Osteoblast (primary cell): ENCODE measurements at places on chromosomes 12 and 14.

DNA sequence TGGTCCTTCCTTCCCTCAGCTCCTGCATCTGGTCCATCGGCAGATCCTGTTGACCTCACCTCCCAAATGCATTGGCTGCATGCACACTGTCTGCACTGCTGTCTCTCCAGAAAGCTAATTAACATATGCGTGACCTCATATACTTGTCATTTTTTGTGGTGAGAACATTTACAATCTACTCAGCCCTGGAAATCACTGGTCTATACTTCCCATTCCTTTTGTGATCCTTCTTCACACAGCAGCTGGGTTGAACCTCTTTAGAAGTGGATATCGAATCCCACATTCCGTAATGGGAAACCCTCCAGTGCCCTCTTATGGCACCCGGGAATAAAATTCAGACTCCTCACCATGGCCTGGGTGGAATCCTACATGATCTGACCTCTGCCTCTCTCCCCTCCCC lies 45.0 kb downstream of the SMOC1 start:
- DNase-seq = no peak

DNA sequence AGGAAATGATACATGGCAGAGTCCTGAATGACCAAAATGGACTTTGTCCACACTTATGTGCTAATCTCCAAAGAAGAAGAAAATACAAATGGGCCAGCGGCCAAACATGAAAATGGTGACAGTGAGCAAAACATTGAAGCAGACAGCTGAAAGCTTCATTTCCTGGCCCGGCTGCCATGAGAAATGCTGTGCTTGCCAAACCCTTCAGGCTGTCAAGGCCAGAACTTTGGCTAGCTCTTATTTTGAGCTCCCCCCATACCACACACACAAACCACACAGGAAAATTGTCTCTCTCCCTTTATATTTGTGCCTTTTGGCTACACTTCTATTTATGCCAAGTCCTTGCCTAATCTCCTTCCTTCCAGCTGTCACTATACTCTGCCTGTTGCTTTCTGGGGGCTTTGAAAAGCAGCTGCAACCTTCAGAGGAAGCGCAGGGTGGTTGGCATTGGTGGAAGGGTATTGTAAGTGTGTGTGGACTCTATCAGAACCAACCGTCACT lies 323.8 kb downstream of the RAD51B start:
- no peak for DNase-seq

- DNase-seq = no peak
These were observed 14.8 kb upstream of the RNASE10 start for GRCh38 chr14:20490563-20490962.

GRCh38 chr14:64117671-64118402 lies 176.3 kb downstream of the ESR2 start:
- peak; percentile 79 for DNase-seq

- DNase-seq = peak; percentile 63
These were observed 111.9 kb upstream of the CCDC175 start for GRCh38 chr14:59688224-59689170.

DNA sequence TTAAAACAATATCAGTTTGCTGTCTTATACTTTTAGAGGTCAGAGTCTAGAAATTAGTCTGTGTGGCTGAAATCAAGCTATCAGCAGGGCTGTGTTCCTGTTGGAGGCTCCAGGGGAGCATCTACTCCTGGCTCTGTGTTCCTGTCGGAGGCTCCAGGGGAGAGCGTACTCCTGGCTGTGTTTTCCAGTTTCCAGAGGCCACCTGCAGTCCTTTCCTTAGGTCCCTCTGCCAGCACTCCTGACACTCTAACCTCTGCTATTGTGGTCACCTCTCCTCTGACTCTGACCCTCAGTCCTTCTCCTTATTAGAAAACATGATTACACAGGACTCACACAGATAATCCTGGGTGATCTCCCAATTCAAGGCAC lies 1140.7 kb upstream of the TMEM132C start:
- no peak for DNase-seq

DNA sequence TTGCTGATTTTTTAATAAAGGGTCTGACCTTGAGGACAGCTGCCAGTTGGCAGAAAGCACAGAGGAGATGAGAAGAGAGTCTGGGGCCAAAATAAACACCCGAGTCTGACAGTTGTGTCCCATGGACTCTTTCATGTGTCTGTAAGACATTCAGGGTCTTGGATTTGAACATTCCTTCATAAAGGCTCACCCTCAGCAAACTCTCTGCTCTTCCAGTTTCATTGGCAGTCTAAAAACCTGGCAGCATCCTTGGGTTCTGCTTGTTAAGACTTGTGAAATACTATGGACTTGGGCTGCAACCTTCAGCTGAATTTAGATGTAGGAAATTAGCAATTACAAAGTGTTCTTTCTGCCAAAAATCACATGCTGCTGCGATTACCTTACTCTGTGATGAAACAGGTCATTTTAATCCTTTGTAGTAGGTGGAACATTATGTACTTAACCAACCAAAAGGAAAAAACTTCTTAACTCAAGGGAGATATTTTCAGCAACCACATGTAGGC lies 32.0 kb upstream of the LMNTD1 start:
- DNase-seq = no peak

DNA sequence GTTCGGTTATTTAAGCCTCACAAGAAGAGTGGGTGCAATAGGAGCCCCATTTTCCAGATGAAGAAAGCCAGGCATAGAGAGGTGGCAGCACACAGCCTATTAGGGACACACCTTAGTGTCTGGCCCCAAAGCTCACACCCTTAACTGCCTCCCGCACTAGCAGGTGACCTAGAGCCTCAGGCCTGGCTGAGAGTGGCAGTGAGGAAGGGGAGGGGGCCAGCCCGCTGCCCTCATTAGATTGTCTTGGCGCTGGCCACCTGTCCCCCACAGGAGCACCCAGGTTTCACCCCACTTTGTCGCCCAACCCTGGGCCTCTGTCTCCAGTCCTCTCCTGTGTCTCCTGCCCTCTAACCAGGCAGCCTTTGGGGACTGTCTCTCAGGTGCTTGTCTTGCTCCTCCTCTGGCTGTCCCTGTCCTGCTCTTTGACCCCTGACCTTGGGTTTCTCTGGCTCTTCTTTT lies 18.5 kb upstream of the PGF start:
- DNase-seq = no peak

- DNase-seq = no peak
These were observed 16.0 kb upstream of the LUM start for GRCh38 chr12:91127306-91127705.

DNA sequence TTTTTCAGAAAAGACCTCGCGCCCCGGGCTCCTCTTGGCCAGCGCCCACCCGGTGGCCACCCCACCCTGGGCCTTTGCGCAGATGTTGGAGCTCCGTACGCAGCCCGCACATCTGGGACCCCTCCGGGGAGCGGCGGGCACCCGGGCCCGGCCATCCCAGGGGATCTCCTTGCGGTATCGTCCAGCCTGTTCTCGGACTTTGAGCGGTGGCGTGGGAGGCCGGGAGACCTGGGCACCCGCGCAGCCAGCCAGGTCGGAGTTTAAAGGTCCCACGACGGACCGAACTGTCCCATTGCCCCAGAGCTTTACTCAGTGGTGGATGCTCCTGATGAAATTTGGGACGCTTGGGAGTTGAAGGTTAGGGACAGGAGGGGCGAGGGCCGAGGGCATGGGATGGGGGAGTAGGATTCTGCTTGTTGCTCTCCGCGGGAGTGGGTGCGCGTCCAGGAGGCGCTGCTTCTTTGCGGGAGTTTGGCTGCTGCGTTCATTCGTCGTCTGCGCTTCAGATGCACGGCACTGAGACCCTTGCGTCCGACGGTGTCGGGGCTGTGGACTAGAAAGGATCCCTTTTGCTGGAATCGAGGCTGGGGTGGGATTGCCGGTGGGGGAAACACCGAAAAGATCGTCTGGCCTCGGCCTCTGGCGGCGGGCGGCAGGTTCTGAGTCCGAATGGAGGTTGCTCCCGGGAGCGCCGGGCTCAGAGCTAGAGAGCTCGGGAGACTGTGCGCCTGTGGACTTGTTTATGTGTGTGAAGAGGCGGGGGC lies 1.4 kb downstream of the NTF3 start:
- DNase-seq = peak; percentile 86

- DNase-seq = peak; percentile 37
These were observed 155.8 kb upstream of the FKBP4 start for GRCh38 chr12:2639020-2639298.

DNA sequence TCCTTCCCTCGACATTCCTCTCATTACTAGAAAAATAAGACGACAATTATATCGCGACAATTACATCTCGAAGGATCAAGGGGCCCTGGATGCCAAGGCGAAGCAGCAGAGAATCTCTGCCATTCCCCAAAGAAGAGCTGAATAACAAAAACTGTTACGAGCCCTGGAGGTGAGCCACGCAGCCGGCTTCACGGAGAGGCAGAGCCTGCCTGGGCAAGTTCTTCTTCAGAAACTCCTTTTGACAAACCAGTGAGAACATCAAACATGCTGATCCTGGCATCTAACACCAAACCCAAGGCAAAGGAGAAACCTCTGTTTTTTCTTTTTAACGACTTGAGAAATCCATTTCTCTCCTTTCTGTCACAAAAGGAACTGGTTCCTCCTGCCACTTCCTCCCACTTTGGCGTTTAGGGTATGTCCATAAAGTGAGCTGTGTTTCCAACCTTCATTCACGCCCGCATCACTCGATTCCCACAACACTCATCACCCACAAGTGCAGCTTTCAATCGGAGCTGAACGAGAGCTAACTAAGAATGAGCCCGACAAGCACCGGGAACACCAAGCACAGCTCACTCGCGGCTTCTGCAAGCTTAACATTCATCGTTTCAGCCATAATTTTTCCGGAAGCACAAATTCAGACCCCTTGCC lies 21.5 kb downstream of the CCDC88C start:
- DNase-seq = peak; percentile 32

DNA sequence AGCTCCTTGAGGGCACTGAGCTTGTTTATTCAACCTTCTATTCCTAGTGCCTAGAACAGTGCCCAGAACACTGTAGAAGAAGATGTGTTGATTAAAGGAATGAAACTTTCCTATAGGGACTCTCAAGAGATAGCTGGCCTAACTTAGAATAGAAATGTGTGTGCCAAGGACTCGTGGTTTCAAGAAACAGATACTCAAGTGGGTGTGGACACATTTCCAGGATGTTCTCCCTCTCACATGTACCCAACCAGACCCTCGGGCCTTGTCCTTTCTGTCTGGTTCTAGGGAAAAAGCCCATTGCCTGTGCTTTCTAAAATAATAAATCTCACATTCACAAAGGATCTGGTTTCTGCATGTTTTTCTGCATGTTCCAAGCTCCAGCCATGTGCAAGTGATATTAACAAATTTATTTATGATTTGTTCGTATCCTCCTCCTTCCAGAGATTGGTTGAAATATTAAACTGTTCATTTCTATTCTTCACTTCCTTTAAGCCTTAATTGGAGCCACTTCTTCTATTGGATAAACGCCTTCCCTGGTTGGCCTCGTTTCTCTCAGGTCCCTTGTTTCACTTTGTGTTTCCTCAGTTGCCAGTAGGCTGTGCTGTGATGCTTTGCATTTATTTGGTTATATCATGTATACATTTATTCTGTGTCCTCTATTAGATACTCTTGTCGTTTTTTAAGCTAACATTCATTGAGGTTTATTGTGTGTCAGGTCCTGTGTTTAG lies 89.8 kb downstream of the CRADD start:
- peak; percentile 61 for DNase-seq

DNA sequence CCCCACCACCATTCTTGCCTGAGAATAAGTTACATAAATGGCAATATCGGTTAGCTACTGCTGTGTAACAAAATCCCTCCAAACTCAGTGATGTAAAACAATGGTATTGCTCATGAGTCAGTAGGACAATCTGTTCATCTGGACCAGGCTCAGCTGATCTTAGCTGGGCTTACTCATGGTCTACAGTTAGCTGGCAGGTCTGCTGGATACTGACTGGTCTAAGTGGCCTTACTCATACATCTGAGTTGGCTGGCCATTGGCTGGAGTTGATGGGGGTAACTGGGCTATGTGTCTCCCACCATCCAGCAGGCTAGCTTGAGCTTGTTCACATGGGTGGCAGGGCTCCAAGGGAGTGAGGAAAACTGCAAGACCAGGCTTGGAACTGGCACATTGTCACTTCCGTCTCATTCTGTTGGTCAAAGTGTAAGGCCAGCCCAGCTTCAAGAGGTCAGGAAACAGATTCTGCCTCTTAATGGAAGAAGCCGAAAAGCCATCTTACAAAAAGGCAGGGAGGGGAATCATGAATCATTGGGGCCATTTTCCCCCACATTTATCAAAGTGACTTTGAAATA lies 56.7 kb upstream of the CHGA start:
- DNase-seq = no peak

GRCh38 chr14:52987514-52987913 lies 36.7 kb upstream of the FERMT2 start:
- no peak for DNase-seq

DNA sequence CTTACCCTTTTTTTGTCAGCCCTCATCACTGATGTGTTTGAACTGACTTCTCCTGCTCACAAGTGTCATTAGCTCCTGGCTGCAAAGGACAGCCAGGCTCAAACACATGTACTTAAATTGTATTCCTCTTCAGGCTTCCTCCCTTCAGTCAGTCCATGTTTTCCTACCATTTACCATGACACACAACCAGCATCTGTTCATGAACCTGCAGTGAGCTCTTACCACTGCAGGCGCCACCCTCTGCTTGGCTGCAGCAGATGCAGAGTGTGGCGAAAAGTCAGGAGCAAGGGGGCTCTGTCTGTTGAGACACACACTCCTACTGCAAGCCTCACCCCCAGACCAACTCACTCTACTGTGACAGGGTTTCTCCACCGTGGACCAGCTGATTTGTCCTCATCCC lies 70.2 kb downstream of the TSPAN11 start:
- peak; percentile 62 for DNase-seq

DNA sequence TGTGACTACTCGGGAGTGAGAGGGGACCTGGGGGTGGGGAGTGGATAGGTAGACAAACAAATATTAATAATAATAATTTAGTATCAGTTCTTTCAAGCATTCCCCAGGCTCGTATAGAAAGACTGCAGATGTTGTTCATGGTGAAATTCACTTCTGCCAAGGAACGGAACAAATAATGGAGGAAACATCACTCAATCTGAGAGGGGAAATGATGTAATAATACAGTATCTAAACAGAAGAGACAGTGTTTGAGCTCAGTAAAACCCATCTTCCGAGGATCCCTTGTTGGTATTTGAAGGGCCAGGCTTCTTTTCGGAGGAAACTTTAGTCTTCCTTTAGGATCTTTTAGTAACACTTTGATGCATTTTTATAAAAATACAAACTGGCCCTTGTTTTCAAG lies 114.2 kb downstream of the KCNK10 start:
- no peak for DNase-seq

- DNase-seq = no peak
These were observed 21.2 kb upstream of the HSPB8 start for GRCh38 chr12:119157528-119157927.

DNA sequence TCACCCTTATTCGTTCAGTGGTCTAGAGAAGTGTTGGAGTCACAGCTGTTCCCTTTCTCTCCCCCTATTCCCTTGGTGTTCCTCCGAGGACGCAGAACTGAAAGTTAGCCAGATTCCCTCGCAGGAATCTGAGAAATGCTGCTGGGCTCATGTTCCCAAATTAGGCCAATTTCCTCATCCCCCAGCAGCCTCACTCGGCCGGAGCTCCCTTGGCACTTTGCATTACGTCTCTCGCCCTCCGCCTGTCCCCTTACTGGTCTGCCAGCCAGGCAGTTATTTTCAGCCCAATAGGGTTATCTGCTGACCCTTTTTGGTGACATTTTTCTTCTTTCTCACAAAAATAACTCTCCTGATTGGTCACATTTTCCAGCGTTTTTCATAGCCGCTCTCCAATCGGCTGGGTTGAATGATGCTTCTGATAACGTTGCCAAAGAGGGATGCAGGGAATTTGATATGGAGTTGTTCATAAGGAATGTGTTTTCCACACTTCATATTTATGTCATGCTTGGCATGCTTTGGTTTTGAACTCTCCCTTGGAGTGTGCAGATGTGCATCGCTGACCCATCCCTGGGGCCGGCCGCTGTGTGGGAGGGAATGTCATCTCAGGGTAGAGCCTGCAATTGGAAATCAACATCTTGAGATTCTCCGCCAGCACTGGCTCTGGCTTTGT lies 9.9 kb downstream of the IFT43 start:
- no peak for DNase-seq
